ENCODE measurements at places on chromosomes 1 and 21. TPM values are rescaled to one million over a fixed set of nuclear protein-coding genes. Genes with fewer than 3 reads are reported as not detected.

Gene SETD4
- 6.7 TPM for polyA plus RNA-seq

Gene SPOCD1
- 0.18 TPM for polyA plus RNA-seq

Gene SFT2D2
- 4.6 TPM for polyA plus RNA-seq

Gene RPE65
- not detected for polyA plus RNA-seq

Gene OLFM3
- polyA plus RNA-seq = not detected

Gene DCST1
- not detected for polyA plus RNA-seq

Gene TPTE
- polyA plus RNA-seq = not detected

Gene LINGO4
- polyA plus RNA-seq = not detected

Gene GJA5
- polyA plus RNA-seq = 1.3 TPM

Gene CACHD1
- polyA plus RNA-seq = 9.1 TPM

Gene SOX13
- polyA plus RNA-seq = 11.2 TPM

Gene LCE6A
- not detected for polyA plus RNA-seq

Gene RORC
- polyA plus RNA-seq = 0.22 TPM

Gene AHCTF1
- 5.4 TPM for polyA plus RNA-seq

Gene SASS6
- polyA plus RNA-seq = 2.0 TPM

Gene PGLYRP3
- polyA plus RNA-seq = not detected

Gene VASH2
- 5.2 TPM for polyA plus RNA-seq

Gene FTCD
- 0.16 TPM for polyA plus RNA-seq

Gene WDR64
- not detected for polyA plus RNA-seq

Gene DMBX1
- polyA plus RNA-seq = not detected

Gene PKLR
- not detected for polyA plus RNA-seq

Gene MPL
- polyA plus RNA-seq = 0.08 TPM

Gene CFHR4
- polyA plus RNA-seq = not detected

Gene RAB25
- 11.8 TPM for polyA plus RNA-seq

Gene GSTM1
- polyA plus RNA-seq = not detected

Gene CD101
- 1.3 TPM for polyA plus RNA-seq

All from adipose tissue (tissue), 3 donors.